Fibroblast of villous mesenchyme (primary cell): ENCODE measurements at places on chromosomes 12 and 14. TPM values are rescaled to one million over a fixed set of nuclear protein-coding genes. Genes with fewer than 3 reads are reported as not detected.

- peak; percentile 14 for DNase-seq
These were observed 946 bp downstream of the RNU4-2 start for GRCh38 chr12:120290609-120291305.

- DNase-seq = no peak
These were observed 171.7 kb downstream of the MIPOL1 start for GRCh38 chr14:37369425-37369824.

DNA sequence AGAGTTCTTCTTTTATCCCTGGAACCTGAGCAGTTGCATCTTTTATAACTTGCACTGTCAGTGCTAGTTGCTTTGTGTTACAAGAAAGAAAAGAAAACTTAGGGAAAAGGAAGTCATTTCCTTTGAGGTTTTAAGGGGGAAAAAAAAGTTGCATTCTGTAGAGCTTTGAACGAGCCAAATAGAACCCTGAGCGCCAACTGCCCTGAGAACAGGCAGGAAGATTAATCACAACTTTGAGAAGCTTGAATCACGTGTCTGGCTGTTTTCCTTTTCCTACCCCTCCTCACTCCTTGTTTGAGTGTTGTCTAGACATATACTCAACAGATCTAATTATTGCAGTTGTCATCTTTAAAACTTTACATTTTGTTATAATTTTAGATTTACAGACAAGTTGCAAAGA lies 12.5 kb downstream of the PCNX1 start:
- DNase-seq = peak; percentile 47

DNA sequence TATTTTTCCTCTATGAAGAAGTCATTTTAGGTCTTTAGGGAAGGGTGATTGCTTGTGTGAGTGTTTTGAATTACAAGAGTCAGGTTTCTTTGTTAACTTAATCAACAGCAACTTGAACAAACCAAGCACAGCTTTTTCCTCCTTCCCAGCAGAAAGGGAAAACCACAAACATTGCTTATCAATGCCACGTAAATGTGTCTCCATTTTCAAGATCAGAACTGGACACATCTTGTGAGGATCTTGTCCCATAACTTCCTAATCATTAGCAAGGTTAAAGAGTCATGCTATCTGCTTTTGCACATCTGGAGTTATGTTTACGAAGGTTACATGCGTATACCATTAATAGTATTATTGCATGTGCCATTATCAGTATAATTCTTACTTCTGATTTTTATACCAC lies 248.0 kb upstream of the FLRT2 start:
- DNase-seq = peak; percentile 70

GRCh38 chr14:101743701-101744100 lies 17.8 kb upstream of the PPP2R5C start:
- no peak for DNase-seq

GRCh38 chr14:65101631-65102440 lies 481 bp downstream of the MAX start:
- DNase-seq = peak; percentile 6

GRCh38 chr12:32600681-32601080 lies 78.4 kb upstream of the DNM1L start:
- no peak for DNase-seq

DNA sequence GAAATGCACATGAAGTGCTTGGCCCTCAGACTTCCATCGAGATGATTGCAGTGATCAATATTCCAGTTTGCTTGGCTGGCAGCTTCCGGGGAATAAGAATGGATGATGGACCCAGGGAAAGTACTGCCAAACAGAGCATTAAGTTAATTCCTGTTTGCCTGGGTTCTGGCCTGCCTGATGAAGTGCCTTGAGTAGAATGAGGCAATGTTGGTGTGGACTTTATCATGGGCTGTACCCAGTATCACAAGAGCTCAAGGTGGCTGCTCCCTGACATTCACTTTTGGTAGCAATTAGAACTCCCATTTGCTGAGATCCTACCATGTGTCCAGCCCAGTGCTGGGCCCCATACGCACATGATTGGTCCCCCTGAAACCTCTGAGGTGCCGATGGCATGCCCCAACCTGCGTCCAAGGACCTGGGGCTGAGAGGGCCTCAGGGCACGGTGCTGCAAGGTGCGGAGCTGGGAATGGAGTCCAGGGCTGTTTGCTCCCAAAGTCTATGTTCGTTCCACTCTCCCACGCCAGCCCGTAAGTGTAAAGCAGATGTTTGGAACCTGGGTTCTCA lies 80.7 kb downstream of the SLC25A47 start:
- DNase-seq = no peak

GRCh38 chr14:97718886-97719442 lies 921.8 kb downstream of the VRK1 start:
- no peak for DNase-seq

GRCh38 chr14:74583689-74584434 lies 28.2 kb downstream of the LTBP2 start:
- peak; percentile 54 for DNase-seq

GRCh38 chr12:2335916-2336315 lies 283.1 kb downstream of the CACNA1C start:
- DNase-seq = no peak

DNA sequence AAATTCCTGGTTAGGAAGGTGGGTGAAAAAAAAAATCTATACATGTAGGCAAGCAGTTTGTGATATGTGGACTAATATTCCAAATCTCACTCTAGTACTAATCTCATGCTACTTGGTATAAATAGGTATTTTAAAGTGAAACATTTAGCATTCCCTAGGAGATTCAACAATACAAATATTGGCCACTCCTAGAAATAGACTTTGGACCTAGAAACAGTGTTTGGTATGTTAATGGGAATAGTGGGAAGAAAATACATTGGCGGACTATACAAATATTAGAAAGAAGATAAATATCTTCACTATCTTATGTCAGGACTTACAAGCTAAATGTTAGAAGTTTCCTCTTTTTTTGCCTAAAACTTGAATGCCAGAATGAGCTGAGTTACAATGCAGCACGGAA lies 28.2 kb downstream of the HIGD1C start:
- DNase-seq = no peak

DNA sequence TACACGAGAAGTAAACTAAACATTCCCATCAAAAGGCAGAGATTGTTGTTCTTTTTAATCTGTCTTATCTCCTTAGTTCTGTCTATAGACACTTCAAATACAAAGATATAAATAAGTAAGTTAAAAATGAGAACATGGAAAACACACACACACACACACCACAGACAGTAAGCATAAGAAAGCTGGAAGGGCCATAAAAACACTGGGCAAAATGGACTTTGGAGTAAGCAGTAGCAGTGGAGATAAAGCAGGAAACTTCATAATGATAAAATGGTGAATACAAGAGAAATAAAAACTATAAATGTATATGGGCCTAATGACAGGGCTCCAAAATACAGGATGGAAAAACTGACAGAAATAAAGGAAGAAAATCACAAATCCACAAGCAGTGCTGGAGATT lies 32.6 kb downstream of the KICS2 start:
- no peak for DNase-seq

GRCh38 chr14:55133416-55133815 lies 4.4 kb downstream of the LGALS3 start:
- DNase-seq = no peak

DNA sequence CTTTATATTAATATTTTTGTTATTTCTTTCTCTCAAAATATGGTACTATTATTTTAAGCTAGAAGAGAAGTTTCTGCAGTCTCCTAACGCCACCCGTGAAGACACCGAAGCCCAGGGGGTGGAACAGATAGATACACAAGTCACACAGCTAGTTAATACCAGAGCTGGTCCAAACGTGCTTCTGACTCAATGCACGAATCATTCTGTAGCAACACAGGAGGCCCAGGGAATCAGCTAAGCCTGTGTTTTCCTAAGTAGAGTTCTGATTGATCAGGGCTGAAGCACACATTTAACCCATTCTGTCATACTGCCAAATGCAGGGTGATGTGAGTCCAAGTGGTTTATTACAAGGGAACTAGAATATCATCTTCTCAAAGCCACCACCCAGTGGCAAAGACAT lies 116.9 kb upstream of the PWP1 start:
- no peak for DNase-seq

- DNase-seq = peak; percentile 8
These were observed 71.5 kb downstream of the EP400 start for GRCh38 chr12:132021031-132021871.

GRCh38 chr14:73953731-73954130 lies 3.6 kb downstream of the COQ6 start:
- no peak for DNase-seq

DNA sequence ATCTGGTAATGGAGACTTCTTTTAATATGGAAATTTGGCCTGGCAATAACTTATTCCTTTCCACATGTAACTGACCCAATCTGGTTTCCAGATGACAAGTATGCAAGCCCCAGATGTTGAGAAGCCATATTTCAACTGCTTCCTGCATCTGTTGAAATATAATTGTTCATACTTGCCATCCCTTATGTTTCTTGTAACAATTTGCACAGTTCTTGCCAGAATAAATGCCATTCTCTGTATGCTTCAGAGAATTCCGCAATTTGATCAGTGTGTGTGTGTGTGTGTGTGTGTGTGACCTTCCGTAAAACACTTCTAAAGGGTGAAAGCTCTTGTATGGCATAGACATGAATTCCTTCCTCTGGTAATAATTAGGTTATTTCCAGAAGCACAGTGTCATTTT lies 1.8 kb upstream of the CLEC2A start:
- DNase-seq = no peak

- no peak for DNase-seq
These were observed 90.8 kb downstream of the BCL11B start for GRCh38 chr14:99181241-99181640.

The KRT7 gene
- 20.6 and 36.7 TPM in 2 replicates for total RNA-seq

The NELL2 gene
- total RNA-seq = 0.86 TPM in 1 of 2 replicates, not detected in the other

The DPF3 gene
- 6.8 and 10.4 TPM in 2 replicates for total RNA-seq

The KLRB1 gene
- not detected in 2 replicates for total RNA-seq

The RFX4 gene
- total RNA-seq = not detected in 2 replicates

The RDH16 gene
- under 0.01 TPM in 2 replicates for total RNA-seq

The GPX2 gene
- total RNA-seq = not detected in 2 replicates

The LIN7A gene
- total RNA-seq = 6.4 and 10.4 TPM in 2 replicates
